ENCODE measurements at places on chromosomes 7 and 10.

- DNase-seq, result no peak
Measured at GRCh38 chr10:123464430-123465323, 201.5 kb upstream of the GPR26 start.

- no peak for DNase-seq
Measured at GRCh38 chr10:7410862-7411670, at the start of gene SFMBT2. SFMBT2 (minus strand) TSS chr10:7411034; CDS start chr10:7381898, 29,136 bp downstream.

DNA sequence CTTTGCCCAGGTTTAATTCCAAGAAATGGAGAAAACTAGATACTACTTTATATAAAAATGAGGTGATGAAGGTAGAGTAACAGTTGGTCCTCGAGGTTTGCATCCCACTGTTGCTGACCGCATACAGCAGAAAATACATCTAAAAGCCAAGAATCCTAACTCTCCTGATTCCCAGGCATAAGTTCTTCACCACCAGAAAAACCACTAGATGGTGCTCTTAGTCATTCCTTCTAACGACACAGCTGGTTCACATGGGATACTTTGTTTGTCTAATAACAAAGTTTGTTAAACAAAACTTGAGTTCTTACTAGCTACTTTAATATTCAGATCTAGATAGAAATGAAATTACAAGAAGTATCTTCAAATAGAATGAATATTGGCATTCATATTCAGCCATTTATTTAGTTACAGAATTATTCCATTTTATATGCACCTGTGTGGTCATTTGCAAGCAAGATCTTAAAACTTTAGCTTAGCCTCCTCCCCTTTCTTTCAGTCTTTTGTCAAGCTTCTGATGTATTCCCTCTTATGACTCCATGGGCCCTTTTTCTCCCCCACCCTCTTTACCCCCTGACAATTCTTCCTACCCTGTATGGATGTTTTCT lies 54.1 kb upstream of the CYP26C1 start:
- DNase-seq, result no peak

GRCh38 chr10:21398563-21399231 lies 126.8 kb downstream of the SKIDA1 start:
- DNase-seq, result no peak

GRCh38 chr7:10471280-10472058 lies 502.2 kb upstream of the PHF14 start:
- no peak for DNase-seq

DNA sequence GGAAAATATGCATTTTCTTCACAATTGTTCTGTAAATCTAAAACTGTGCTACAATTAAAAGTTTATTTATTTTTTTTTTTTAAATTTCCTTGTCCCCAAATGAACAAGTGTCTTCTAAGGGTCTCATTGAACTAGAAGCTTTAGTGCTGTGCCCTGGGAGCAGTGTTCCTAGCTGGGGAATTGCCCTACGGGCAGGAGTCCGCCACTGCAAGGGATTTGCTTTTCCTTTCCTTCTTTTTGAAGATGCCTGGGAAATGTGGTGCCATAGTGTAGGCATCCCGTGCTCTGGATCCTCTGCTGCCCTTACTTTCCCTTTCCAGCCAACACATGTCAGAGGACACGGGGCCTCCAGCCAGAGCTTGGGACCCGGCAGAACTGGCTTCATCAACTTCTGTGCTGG lies 177.1 kb upstream of the CTBP2 start:
- DNase-seq, result no peak

DNA sequence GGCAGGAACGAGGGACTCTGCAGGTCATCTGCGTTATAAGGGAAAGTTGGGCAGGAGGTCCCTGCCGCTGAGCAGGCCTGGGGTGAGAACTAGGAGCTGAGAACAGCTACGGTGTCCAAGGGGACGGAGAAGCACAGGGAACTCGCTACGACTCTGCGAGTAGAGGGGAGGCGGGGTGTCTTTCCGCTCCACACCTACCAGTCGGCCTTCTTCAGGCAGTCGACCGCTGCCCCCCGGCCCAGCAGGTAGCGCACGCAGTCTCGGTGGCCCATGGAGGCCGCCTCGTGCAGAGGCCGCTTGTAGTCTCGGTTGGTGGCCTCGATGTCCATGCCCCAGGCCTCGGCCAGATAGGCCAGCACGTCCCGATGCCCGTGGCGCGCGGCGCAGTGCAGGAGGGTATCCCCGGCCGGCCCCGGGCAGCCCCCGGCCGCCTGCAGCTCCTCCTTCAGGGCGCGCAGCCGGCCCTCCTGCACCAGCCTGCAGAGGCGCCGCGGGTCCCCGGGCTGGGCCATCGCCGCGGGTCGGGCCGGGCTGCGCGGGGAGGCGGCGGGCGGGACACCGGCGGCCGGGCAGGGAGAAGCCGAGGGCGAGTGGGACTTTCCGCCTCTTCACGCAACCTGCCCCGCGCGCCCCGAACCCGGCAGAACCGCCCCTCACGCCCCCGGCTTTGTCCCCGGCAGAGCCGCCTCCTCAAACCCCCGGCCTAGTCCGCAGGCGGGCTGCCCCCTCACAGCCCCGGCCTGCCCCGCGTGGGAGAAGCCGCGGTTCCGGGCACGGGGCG lies 660 bp downstream of the ANKRD16 start:
- peak; percentile 7 for DNase-seq

DNA sequence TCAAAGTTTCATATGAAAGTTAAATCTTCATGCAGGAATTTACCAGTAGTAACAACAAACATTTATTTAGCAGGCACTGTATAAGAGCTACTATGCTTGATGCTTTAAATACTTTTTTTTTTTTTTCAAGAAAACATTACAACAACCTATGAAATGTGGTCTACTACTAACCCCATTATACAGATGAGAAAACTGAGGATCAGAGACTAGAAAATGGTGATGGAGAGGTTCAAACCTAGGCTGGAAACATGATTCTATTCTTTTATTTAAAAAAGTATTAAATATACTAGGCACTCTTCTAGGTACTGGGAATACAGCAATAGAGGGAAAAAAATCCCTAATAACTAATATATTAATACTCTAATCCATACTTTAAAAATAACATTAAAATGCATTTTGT lies 40.6 kb upstream of the TMEM168 start:
- DNase-seq, result no peak

Data from NCI-H345 (cell line).